ENCODE measurements at places on chromosomes 7 and 10.
A peak's percentile ranks its signal among the peaks of the same experiment; 100 is the strongest.

- no peak for DNase-seq
Observed at GRCh38 chr10:98033515-98033914, 3.1 kb upstream of the CRTAC1 start.

DNA sequence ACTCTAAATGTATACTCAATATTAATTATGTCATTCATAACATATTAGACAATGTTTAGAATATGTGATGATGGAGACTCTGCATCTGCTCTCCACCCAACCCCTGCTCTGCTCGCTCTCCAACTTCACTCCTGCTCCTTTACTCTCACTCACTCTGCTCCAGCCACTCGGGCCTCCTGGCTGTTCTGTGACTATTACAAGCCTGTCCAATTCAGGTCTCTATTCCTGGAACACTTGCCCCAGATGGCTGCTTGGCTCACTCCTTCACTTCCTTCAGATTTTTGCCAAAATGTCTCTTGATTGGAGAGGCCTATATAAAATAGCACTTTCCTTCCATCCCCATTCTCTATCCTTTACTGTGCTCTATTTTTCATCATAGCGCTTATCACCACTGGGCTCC is 84.8 kb downstream of the HBP1 start:
- no peak for DNase-seq

- no peak for DNase-seq
Observed at GRCh38 chr7:16083931-16084330, 337.4 kb downstream of the CRPPA start.

DNA sequence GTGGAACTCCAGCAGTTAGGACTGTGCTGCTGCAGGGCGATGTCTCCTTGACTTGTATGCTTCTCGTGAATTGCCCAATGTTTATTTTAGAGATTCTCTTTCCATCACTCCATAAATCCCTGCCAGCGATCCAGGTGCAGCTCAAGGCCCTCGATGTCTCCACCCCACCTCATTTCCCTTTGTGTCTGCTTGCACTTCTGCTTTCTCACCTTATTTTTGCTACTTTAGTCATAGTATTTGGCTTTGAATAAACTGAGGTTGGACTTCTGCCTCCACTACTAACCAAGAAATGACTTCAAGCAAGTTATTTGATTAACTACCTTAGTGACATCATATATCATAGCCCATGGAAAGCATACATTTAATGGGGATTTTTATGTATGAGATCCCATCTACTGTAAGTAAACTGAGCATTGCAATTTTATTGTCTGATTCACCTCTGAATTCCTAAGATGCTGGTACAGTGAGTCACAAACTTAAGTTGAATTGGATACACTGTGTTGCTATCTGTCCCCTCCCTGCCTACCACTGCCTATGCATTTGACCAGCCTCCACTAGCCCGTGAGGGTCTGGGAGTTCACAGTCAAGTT is 255.8 kb downstream of the ABCA13 start:
- no peak for DNase-seq

- DNase-seq, result no peak
Observed at GRCh38 chr10:26723016-26723415, 25.5 kb downstream of the PDSS1 start.

DNA sequence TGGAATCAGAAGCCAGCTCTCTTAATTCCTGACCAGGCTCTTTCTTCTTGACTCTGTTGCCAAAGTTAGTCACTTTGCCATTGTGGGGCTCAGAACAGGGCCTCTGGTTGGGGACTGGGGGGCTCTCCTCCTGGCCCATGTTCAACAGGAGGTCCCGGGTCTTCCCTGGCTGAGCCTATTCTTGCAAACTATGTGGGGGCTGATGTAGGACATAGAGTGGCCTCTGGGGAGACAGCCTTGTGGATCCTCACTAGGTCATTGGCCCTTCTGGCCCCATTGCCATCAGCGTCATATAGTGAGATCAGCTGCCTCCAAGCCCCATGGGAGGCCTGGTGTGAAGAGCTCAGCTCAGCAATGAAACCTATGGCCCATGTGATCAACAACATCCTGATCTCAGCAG is 77.6 kb upstream of the LEP start:
- no peak for DNase-seq

DNA sequence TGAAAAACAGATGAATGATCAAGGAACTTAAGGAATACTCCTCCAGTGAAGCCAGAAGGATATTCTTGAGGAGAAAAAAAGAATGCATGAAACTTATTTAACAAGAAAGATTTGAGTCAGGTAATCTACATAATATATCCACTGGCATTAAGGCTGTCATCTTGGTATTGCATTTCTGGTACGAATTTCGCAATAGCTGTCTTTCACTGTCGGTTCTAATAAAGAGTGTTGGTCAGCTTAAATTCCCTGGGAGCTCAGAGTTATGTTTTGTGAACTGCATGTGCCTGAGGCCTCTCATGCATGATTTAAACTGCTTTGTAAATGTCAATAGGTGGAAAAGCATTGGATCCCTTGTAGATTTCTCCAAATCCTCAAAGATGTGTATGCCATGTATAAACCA is 565.3 kb upstream of the GALNT17 start:
- DNase-seq, result no peak

- no peak for DNase-seq
Observed at GRCh38 chr7:14340393-14341074, 351.1 kb upstream of the ETV1 start.

DNA sequence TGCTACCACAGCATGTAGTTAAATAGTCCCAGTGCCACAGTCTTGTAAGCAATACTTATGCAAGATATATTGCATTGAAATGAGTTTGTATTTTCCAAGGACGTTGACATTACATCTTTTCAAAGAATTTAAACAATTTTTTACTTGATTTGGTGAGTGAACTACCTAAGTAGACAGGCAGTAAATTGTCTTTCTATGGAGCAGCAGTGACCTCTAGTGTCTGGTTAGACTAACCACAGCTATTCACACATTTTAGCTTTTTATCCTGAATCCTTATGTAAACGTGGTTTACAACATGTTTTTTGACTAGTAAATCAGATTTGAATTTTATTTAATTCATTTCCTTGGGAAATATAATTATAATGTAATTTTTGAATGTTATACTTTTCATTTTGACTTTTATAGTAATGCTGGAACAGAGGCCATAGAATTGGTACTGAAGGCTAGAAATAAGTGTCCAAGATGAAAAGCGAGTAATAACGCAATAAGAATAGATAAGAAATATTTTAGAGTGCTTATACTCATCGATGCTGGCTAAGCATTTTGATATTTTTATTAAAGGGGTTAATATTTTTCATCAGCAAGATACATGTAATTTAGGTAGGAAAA is 5.6 kb downstream of the LRRTM3 start:
- DNase-seq, result peak; percentile 16

DNA sequence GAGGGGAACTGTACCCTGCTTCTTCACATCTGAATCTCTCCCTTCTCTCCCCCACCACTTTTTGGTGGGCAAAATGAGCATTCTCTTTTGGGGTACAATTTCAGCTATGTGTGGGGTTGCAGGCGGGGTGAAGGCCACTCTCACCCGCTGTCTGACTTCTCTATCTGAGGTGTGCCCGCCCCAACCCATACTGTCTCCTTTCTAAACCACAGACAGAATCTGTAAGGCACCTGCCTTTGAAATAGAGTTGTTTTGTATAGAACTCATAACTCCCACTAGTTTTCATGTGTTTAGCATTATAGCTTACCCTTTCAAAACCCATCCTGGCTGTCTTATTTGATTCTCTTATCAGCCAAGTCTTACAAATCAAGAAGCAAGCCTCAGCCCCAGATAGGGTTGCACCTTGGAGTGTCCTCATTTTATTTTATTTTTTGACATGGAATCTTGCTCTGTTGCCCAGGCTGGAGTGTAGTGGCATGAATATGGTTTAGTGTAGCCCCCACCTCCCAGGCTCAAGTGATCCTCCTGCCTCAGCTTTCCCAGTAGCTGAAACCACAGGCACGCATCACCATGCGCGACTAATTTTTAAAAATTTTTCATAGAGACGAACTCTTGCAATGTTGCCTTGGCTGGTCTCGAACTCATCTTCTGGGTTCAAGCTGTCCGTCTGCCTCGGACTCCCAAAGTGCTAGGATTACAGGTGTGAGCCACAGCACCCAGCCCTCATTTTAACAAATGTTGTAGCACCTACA is 11.9 kb downstream of the TSPAN14 start:
- DNase-seq, result no peak

DNA sequence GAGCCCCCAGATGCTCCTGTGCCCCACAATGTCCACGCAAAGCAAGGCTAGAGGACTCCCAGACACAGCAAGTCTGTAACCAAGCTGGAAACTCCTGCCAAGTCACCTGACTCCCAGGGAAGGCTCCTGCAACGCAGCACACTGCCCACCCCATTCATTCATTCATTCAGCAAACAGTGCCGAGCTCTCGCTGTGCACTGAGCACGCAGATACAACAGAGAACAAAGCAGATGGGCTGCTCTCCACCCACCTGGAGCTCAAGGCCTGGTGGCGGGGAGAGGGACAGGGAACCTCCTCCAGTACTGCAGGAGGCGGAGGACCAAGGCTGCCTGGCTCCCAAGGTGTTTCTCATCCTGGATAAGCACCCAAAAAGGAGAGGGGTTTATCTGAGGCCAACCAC is 8.6 kb downstream of the KCNH2 start:
- no peak for DNase-seq

GRCh38 chr10:52004342-52004949 is 305.1 kb upstream of the CSTF2T start:
- no peak for DNase-seq

GRCh38 chr10:97876402-97876801 is 26.8 kb downstream of the GOLGA7B start:
- no peak for DNase-seq

DNA sequence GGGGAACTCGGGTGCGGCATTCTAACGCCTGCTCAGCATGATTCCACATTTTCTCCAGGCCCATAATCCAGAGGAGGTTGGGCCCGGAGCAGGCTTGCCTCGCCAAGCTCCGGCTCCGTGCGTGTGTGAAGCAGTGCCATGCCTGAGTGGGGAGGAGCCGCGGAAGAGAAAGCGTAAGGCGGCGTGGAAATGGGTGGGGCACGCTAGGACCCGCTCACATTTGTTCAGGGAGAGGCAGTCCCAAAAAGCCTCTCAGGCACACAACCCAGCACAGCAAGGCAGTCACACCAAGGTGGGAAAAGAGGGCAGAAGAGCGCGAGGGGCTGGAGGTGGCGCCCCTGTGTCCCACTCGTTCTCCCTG is 695 bp upstream of the VDAC2 start:
- DNase-seq, result no peak

GRCh38 chr10:30417301-30417700 is 16.7 kb upstream of the MAP3K8 start:
- DNase-seq, result no peak

DNA sequence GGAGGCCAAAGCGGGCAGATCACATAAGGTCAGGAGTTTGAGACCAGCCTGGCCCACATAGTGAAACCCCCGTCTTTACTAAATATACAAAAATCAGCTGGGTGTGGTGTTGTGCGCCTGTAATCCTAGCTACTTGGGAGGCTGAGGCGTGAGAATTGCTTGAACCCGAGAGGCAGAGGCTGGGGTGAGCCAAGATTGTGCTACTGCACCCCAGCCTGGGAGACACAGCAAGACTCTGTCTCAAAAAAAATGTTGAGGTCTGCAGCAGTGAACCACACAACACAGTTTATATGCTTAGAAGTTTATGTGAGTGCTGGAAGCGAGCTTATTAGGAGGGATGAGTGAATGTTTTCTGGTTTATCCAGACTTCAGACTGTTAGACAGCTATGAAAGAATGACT is 10.4 kb downstream of the LHPP start:
- no peak for DNase-seq

GRCh38 chr10:66752714-66753113 is 173.1 kb upstream of the LRRTM3 start:
- no peak for DNase-seq

DNA sequence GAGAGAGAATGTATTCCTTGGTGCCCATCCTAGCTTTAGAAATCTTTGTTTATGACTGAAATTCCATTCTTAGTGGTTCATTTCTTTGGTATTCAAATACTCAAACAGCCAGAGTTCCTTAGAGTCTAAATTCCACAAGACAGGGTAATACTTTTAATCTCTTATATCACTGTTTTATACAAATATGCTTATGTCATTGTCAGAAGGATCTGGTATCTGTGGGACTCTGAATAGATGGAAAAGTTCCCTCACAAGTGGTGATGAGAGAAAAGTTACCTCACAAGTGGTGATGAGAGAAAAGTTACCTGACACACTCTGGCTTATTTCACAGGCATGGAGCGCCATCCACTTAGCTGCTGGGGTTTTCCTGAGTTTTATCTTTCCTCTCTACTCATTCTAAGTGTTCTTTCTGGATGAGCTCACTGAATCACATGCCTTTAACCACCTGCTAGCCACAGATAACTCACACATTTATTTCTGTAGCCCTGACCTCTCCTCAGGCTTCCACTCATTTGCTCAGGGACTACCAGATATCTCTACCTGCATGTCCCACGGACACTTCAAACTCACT is 784.0 kb downstream of the SUGCT start:
- no peak for DNase-seq

DNA sequence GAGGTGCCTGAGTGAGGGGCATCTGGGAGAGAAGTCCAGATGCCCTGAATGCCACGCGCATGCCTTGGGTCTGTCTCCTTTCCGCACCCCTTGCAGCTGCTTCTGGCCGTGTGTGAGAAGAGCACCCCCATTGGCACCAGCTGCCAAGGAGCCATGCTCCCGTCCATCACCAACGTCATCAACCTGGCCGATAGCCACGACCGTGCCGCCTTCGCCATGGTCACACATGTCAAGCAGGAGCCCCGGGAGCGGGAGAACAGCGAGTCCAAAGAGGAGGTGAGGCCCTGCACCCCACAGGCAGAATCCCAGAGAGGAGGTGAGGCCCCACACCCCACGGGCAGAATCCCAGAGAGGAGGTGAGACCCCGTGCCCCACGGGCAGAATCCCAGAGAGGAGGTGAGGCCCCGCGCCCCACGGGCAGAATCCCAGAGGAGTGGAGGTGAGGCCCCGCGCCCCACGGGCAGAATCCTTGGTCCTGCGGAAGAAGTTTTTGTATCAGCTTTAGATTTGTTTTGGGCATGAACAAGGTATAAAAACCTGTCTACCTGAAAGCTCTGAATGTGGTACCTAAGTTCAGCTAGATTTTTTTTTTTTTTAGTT is 91.8 kb downstream of the TRRAP start:
- no peak for DNase-seq

- no peak for DNase-seq
Observed at GRCh38 chr10:108689891-108690290, 1233.4 kb downstream of the XPNPEP1 start.

DNA sequence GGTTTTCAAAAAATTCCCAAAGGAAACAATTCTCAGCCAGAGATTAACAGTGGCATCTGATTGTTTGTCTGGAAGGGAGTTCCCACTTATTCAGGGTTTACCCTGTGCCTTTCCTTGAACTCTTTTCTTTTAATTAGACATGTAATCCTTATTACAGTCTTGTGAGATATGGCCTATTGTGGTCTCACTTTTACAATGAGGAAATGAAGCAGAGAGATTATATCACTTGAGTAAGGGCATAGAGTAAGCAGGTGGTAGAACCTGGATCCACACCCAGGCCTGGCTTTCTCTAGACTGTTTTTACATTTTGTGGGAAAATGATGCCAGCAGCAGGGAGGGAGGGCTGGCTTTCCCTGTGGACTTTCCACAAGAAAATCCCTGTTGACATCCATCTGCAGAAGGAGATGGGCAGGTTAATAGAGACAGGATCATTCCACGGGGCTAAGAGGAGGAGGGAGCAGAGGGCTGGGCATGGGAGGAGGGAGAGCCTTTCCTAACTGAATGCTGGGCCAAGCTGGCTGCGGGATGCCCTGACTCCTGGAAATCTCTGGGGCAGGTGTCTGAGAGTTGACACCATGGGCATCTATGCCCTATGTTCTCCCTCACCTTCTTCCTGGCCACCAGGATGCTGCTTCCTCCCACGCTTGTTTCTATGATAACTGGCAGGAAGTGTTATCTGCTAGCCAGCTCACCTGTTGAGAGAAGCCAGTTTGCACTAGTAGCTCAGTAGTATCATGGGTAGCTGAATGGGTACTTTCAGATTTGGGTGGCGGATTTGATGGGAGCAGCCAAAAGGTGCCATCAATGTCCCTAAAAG is 28.7 kb upstream of the ARHGAP22 start:
- no peak for DNase-seq
